Fibroblast of skin of back (primary cell): ENCODE measurements at places on chromosomes 3 and 15.

- peak; percentile 3 for DNase-seq
These were observed 29.3 kb downstream of the EPHA6 start for GRCh38 chr3:96843505-96844203.

DNA sequence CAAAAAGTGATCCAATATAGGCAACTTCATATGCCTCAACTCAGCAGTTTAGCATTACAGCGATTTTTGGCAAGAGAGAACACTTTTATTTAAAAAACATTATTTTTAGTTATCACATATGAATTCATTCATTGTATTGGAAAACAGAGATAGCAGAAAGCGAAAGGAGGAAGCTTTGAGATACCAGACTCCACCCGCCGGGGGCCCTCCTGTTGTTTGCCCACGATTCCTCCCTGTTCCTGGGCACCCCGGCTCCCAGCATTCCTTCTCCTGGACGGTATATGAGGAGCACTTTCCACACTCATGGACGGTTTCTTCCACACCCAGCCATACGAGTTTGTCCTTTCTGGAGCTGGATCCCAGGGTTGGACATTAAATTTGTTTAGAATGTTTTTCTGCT, 18.2 kb downstream of the APBA2 start:
- DNase-seq: no peak

- no peak for DNase-seq
These were observed 1005.7 kb downstream of the ROBO1 start for GRCh38 chr3:78762121-78762520.

- DNase-seq: no peak
These were observed 44.3 kb upstream of the FGD5 start for GRCh38 chr3:14774431-14774830.

- DNase-seq: peak; percentile 10
These were observed 81.6 kb downstream of the STT3B start for GRCh38 chr3:31614162-31614921.

DNA sequence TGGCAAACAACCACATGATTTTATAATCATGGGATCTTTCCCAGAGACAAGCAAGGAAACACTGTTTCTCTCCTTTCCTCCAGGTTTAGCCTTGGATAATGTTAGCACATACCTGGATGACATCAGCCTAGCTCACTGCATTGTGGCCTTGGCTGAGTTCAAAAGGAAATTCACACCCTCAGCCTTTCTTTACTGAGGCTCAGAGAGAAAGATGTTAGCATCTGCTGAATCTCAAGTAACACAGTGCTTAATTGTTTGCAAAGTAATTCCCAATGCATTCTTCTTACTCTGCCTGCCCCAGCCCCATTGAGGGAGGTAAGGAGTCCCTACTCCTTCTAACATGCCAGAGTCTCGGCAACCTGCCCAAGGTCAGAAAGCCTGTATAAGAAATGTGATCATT, 432.2 kb upstream of the LMCD1 start:
- no peak for DNase-seq

- DNase-seq: no peak
These were observed 81.3 kb downstream of the VGLL4 start for GRCh38 chr3:11562277-11562881.

DNA sequence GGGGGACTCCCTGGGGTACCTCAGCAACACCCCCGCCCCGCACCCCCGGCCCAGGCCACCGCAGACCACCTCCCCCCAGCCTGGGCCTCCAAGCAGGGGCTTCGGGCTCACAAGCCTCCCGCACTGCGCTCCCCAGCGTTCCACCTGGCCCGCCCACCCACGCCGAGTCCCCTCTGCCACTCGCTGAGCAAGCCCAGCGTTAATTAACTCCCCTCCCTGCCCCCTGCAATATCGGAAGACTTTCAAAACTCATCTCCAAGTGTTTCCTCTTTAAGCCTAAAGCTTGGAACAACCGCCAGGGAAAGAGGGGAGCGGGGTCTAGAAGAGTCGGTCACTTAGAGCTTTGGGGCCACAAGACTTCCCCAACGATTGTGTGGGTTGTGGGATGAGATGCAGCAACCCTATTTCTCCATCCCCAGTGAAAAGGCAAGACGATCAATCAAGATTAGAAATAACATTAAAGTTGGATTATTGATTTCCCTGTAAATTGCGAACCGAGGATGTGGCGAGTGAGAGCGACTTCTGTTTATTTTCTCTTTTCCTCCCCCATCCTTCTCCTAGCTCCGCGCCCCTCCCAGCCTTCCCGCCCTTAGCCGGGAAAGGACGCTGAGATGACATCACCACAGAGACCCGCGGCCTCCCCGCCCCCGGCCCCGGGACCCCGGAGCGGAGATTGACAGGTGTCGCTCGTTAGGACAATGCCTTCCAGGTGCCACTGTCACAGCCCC, 30.2 kb downstream of the NR2F2 start:
- DNase-seq: no peak

- DNase-seq: no peak
These were observed 190.8 kb downstream of the FHIT start for GRCh38 chr3:61060411-61060861.

- DNase-seq: no peak
These were observed 67.8 kb downstream of the NSUN3 start for GRCh38 chr3:94130690-94131089.

GRCh38 chr15:39474657-39475056, 106.2 kb upstream of the THBS1 start:
- peak; percentile 63 for DNase-seq

DNA sequence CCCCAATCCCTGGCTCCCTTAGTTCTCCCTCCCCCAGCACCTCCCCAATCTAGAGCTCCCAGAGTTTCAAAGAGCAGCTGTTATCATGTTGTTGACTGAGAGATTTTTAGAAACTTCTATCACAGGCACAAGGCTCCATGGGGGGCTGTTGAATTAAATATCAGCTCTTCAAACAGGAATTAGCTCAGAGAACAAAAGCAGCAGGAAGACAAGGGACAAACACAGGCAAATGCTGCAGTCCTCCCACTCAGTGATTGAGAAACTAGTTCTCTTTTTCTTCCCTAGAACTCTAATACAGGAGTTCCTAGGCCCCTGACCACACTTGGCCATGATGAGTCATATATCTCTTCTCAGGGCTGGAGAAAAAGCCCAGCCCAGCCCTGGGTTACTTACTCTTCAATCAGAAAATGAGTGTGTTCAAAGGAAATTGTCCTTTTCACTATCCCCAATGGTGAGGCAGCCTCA, 262.1 kb downstream of the IGSF11 start:
- DNase-seq: no peak

GRCh38 chr3:65093641-65094040, 405.8 kb upstream of the ADAMTS9 start:
- DNase-seq: no peak

GRCh38 chr3:70249509-70250160, 62.8 kb downstream of the MDFIC2 start:
- peak; percentile 94 for DNase-seq

DNA sequence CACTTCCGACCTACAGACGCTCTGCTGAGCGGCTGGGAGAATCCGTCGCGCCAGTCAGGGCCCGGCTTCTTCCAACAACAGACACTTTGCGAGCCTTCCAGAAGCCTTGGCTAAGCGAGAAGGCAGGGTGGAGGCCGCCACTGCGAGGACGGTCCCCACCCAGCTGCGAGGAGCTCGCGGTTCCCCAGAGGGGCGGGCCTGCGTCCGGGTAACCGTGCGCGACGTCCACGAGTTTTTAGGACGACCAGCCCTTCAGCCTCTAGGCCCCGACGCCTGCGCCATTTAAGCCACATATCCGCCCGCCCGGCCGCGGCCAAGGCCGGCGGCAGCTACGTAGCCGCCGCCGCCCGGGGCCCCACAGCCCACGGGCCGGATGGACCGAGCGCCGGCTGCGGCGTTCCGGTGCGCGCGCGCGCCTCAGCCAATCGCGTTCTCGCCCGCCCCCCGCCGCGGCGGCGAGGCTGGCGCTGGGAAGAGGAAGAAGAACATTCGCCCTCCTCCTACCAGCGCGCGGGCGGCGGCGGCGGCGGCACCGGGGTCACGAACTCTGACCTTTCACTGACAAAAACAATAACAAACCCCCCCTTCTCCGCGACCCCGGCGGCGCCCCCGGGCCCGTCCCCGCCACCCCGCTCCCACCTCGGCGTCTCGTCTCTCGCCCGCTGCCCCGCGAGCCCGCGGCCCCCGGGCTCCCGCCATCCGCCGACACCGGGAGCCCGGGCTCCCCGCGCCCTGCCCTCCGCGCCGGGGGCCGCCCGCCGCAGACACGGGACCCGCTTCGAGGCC, at the start of gene NR2C2:
TSS of gene NR2C2 (plus strand) at position 484 of the 786 bp plus-strand sequence. CDS start 56,332 bp downstream, outside the sequence.
- peak; percentile 84 for DNase-seq

GRCh38 chr15:66834881-66835878, 133.1 kb downstream of the SMAD6 start:
- peak; percentile 50 for DNase-seq

DNA sequence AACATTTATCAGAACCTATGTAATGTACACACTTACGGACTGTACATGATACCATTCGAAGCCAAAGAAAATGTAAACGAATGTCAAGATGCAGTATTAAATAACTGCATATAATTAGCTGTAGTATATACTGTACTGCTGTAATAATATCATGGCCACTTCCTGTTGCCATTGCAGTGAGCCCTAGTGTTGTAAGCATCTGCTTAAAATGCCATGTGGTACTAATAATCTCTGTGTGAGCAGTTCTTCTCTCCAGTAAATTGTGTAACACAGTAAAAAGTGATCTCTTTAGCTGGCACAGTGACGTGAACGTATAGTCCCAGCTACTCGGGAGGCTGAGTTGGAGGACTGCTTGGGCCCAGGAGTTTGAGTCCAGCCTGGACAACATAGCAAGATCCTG, 8.6 kb downstream of the SPG11 start:
- DNase-seq: peak; percentile 8

GRCh38 chr3:189508784-189509501, 122.2 kb upstream of the TP63 start:
- DNase-seq: no peak

- no peak for DNase-seq
These were observed 130.4 kb downstream of the SUCLG2 start for GRCh38 chr3:67524046-67524445.

DNA sequence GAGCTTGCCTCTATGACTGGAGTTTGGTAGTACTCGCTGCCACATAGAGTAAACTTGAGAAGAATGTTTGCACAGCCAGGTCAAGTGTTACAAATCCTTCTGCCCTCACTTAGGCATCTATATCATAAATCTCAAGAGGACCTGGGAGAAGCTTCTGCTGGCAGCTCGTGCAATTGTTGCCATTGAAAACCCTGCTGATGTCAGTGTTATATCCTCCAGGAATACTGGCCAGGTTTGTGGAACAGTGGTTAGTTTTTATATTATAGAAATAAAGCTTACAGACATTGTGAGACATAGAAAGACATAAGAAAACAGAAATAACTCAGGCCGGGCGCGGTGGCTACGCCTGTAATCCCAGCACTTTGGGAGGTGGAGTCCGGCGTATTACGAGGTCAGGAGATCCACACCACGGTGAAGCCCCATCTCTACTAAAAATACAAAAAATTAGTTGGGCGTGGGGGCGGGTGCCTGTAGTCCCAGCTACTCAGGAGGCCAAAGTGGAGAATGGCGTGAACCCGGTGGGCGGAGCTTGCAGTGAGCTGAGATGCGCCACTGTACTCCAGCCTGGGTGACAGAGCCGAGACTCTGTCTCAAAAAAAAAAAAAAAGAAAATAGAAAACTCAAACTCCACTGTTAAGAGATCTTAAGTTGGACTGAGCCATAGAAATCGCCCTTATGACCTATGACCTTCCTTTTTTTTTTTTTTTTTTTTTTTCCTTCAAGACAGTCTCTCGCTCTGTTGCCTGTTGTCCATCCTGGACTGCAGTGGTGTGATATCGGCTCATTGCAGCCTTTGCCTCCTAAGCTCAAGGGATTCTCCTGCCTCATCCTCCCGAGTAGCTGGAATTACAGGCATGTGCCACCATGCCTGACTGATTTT, 2.2 kb downstream of the RPSA start:
- no peak for DNase-seq

- DNase-seq: no peak
These were observed 627.6 kb downstream of the MCTP2 start for GRCh38 chr15:94858920-94859319.

- DNase-seq: no peak
These were observed 1.2 kb downstream of the CACNA2D2 start for GRCh38 chr3:50502225-50502583.

DNA sequence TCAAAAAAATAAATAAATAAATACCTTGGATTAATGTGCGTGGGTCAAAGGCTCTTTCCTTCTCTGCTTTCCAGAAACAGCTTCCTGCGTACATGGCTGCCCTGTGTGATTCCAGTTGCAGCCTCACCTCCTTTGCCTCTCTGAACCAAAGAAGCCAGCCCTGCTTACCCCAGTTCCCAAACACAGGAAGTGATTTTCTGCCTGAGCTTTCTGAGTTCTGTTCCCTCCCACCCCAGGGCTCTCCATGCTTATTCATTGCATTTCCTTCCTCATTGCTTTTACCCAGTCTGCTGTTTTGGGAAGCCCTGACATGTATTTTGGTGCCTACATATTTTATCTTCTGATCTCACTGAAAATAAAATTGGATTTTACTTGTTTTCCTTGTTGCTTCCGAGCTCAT, 15.4 kb downstream of the ZSCAN2 start:
- DNase-seq: no peak

- DNase-seq: peak; percentile 58
These were observed 296.8 kb downstream of the RORA start for GRCh38 chr15:60932051-60932915.

DNA sequence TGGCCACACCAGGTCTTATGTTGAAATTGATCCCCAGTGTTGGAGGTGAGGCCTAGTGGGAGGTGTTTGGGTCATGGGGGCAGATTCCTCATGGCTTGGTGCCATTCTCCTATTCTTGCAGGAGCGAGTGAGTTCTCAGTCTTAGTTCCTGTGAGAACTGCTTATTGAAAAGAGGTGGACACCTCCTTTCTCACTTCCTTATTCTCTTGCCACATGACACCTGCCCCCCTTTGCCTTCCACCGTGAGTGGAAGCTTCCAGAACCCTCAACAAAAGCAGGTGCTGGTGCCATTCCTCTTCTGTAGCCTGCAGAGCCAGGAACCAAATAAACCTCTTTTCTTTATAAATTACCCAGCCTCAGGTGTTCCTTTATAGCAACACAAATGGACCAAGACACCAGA, 318.1 kb upstream of the MCTP2 start:
- DNase-seq: no peak

- DNase-seq: peak; percentile 30
These were observed 3.2 kb upstream of the PODXL2 start for GRCh38 chr3:127625821-127626220.
